ENCODE measurements at places on chromosomes 1 and 21. TPM values are rescaled to one million over a fixed set of nuclear protein-coding genes. Genes with fewer than 3 reads are reported as not detected.

- no peak for DNase-seq
Observed at GRCh38 chr1:147527941-147528936, 13.1 kb upstream of the BCL9 start.

GRCh38 chr21:41196993-41197392, 29.0 kb downstream of the BACE2 start:
- DNase-seq, result no peak

GRCh38 chr1:159869173-159869572, 6.7 kb upstream of the VSIG8 start:
- DNase-seq, result no peak

Gene SPRR2A
- not detected for total RNA-seq

Gene CNR2
- not detected for total RNA-seq

DNA sequence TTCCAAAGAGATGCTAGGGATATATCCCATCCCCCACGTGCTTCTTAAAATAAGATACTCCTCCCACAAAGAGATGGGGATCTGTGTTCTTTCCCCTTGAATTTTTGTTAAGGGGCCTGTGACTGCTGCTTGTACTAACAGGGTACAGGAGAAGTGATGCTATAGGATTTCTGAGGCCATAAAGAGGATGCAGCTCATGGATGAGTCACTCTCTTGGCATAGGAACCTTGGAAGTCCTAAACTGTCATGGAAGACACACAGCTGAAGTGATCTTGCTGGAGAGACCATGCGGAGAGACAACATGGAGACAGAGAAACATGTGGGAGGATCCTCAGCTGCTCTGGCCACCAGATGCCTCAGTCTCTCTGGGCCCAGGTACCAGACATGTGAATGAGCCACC, 157.2 kb downstream of the S1PR1 start:
- DNase-seq, result no peak

GRCh38 chr1:91201176-91201575, 179.3 kb upstream of the ZNF644 start:
- DNase-seq, result no peak

DNA sequence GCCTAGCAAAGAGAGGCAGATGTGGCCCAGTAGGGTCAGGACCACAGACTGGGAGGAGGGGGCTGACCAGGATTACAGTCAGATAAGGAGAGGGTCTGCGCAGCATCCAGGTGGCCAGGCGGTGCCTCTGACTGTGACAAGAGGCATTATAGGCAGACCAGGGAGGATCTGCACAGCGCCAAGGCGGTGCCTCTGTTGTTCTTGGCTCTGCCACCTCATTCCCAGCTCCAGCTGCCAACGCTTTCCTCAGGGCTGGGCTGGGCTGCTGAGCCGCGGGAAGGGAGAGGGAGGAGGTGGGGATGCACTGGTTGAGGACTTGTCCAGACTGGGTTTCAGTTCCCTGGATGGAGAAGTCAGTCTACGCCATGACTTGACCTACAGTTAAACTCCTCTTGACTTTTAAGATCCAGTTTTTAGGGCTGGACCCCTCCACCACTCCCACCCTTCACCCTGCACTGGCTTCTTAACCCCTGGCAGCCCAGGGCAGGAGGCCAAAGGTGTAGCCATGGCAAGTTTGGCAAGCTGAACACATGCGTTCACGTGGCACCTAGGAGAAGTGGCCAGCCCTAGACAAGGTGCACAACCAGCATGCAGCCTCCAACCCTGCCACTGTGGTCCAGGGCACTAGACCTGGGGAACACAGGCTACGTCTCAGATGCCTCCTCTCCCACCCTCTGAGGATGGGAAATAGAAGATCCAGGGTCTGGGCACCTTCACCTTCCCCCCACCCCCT, 4.5 kb upstream of the CRABP2 start:
- peak; percentile 55 for DNase-seq

Gene XPR1
- total RNA-seq, result 18.0 TPM

Gene CNKSR1
- total RNA-seq, result 2.6 TPM

DNA sequence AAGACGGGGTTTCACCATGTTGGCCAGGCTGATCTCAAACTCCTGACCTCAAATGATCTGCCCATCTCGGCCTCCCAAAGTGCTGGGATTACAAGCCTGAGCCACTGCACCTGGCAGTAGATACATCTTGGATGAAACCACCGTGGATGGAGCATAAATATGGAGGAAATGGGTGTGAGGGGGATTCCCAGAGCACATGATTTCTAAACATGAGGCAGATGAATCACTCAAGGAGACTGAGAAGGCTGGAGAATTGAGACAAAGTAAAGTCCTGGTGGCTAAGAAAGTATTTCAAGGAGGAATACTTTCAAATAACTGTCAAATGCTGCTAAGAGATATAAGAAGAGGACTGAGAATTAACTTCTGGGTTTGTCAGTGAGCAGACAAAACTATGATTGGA, 5.4 kb upstream of the PGBD5 start:
- no peak for DNase-seq

- no peak for DNase-seq
Observed at GRCh38 chr1:193846876-193847604, 660.6 kb upstream of the B3GALT2 start.

GRCh38 chr1:1236176-1236763, 4.2 kb downstream of the B3GALT6 start:
- no peak for DNase-seq

DNA sequence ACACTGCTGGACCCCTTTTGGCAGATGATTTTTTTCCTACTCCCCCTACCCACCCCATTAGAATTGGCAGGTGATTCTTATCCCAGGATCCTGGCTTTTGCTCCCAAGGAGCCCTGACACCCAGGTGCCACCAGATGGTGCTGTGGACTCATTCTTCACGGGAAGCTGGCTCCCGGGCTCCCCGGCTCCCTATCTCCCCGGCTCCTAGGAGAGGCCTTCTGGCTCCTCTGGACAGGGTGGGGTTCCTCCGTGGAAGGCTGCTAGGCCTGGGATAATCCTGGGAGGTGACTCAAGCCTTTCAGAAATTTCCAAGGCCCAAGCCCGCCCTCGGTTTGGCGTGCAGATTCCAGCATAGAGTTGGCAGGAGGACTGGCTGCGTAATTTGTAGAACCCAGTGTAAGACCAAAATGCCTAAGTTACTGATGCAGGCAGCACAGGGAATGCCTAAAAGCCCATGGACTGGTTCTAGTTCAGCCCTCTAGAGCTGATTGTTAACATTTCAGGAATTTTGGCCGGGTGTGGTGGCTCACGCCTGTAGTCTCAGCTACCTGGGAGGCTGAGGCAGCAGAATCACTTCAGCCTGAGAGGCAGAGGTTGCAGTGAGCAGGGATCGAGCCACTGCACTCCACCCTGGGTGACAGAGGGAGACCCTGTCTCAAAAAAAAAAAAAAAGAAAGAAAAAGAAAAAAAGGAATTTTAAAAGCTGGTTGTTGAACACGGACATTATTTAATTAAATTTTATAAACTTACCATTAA, 6.8 kb upstream of the BSDC1 start:
- peak; percentile 87 for DNase-seq

- DNase-seq, result no peak
Observed at GRCh38 chr1:226660410-226661182, 78.5 kb downstream of the ITPKB start.

Gene MINDY1
- total RNA-seq, result 47.4 TPM

Gene CREB3L4
- total RNA-seq, result 10.6 TPM

DNA sequence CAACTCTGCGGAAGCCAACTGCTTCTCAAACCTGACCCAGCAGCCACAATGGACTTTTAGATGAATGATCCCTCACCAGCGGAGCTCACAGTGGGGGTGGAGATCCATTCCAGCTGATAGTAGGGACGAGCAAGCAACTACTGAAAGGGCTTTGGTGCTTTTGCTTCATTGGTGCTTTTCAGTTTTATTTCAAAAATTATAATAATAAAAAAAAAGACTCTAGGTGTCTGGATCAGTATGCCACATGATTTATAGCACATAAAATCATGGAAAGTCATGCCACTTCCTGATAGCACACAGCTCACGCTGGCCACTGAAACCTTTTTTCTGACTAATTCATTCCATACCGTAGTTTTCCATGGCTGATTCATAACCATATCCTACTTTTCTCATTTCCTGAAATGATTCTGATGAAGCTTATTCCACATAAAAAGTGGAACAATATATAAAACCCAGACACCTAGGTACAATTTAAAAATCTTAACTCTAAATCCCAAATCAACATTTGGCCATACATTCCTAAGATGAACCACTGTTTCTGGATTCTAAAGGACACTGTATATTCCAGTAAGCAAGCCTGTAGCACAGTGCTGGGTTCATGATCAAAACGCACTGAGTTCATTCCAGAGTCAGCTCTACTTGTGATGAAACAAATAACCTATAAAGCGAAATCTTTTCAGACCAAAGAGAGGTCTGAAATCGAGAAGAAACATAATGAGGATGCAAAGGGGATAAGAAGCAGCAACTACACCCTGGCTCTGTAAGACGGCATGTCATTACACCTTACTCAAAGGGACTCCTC, 41.3 kb upstream of the KCNE1 start:
- DNase-seq, result no peak

Data from tibial nerve (tissue), 4 donors.